Natural killer cell (primary cell): ENCODE measurements at places on chromosomes 1 and 21. TPM values are rescaled to one million over a fixed set of nuclear protein-coding genes. Genes with fewer than 3 reads are reported as not detected.

The RABGGTB gene
- 100.0 TPM for total RNA-seq

The LHX8 gene
- total RNA-seq, result not detected

The OR2L8 gene
- 1.1 TPM for total RNA-seq

The TEDDM1 gene
- total RNA-seq, result not detected

The OR2M3 gene
- not detected for total RNA-seq

The WLS gene
- not detected for total RNA-seq

The TRIM67 gene
- not detected for total RNA-seq

The FOXD3 gene
- not detected for total RNA-seq

The PLA2G2F gene
- not detected for total RNA-seq

The SPRR2E gene
- not detected for total RNA-seq

The FGR gene
- 452 TPM for total RNA-seq

The AMY1A gene
- total RNA-seq, result not detected

The ADGRL2 gene
- not detected for total RNA-seq

The TRIM46 gene
- 4.9 TPM for total RNA-seq

GRCh38 chr1:202954057-202954745, 3.9 kb downstream of the ADIPOR1 start:
- H3K27ac ChIP-seq, result no peak overlapping the region
- no peaks in the 10 kb centered on the region for H3K27me3 ChIP-seq
- peaks cover 18% of the 10 kb centered on the region for H3K4me1 ChIP-seq
- H3K4me3 ChIP-seq, result no peak overlapping the region

GRCh38 chr21:32949701-32950100, 76.0 kb upstream of the OLIG2 start:
- no peaks in the 10 kb centered on the region for H3K4me1 ChIP-seq
- H3K4me3 ChIP-seq, result no peak overlapping the region
- no peaks in the 10 kb centered on the region for H3K27me3 ChIP-seq
- no peaks in the 10 kb centered on the region for H3K36me3 ChIP-seq
- DNase-seq, result no peak
- H3K27ac ChIP-seq, result no peak overlapping the region

GRCh38 chr1:226485192-226485591, 63.4 kb upstream of the STUM start:
- DNase-seq, result no peak
- H3K27ac ChIP-seq, result no peak overlapping the region
- no peaks in the 10 kb centered on the region for H3K36me3 ChIP-seq
- no peak overlapping the region for H3K4me3 ChIP-seq
- H3K27me3 ChIP-seq, result no peaks in the 10 kb centered on the region

- peaks cover 13% of the 10 kb centered on the region for H3K36me3 ChIP-seq
- no peak overlapping the region for H3K4me3 ChIP-seq
- no peak overlapping the region for H3K27ac ChIP-seq
- no peaks in the 10 kb centered on the region for H3K27me3 ChIP-seq
Measured at GRCh38 chr21:41831866-41832595, 47.1 kb downstream of the PRDM15 start.

DNA sequence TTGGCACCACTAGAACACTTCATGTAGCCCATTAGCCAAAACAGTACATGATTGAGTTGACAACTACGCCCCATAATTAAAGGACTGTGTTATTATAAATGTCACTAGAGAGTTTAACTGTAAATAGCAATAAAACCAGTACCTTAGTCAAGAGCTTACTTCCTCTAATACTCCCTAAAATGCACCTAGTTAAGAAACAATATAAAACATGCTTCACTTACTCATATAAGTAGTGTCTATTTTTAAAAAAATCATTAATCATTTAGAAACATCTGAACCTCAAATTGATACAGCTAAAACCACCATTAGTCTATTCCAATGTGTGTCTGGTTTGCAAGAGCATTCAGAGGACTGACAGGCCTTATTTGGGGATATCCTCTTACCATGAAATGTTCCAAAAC, 25.3 kb downstream of the PTP4A2 start:
- no peaks in the 10 kb centered on the region for H3K27me3 ChIP-seq
- peaks cover 73% of the 10 kb centered on the region for H3K36me3 ChIP-seq
- no peak overlapping the region for H3K4me3 ChIP-seq
- no peak for DNase-seq

DNA sequence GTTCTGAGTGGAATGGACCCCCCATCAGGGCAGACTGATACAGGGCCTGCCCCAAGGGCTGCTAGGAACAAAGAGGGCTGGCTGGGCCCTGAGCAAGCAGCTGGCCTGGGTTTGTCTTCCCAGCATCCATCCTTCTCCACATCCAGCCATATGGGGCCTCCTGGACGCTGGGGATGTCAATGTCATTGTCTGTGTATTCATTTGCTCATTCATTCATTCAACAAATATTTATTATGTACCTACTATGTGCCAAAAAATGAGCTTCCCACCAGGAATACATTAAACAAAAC, 15.6 kb upstream of the ECE1 start:
- peaks cover 28% of the 10 kb centered on the region for H3K4me1 ChIP-seq
- H3K27ac ChIP-seq, result no peak overlapping the region
- no peaks in the 10 kb centered on the region for H3K27me3 ChIP-seq
- H3K36me3 ChIP-seq, result no peaks in the 10 kb centered on the region
- H3K4me3 ChIP-seq, result no peak overlapping the region
- no peak for DNase-seq

- peak; percentile 71 for DNase-seq
- no peak within 1 kb of the TSS for H3K27ac ChIP-seq
- H3K4me1 ChIP-seq, result peaks cover 36% of the 10 kb centered on the region
- no peaks in the 10 kb centered on the region for H3K36me3 ChIP-seq
Measured at GRCh38 chr1:15246960-15247614, at the start of gene FHAD1. Gene FHAD1 (plus strand): TSS chr1:15247223. CDS start chr1:15251785, 4,562 bp downstream.

- H3K4me3 ChIP-seq, result no peak overlapping the region
- peaks cover 56% of the 10 kb centered on the region for H3K4me1 ChIP-seq
- peak overlapping the region; percentile 38 for H3K27ac ChIP-seq
- no peaks in the 10 kb centered on the region for H3K36me3 ChIP-seq
- no peak for DNase-seq
Measured at GRCh38 chr1:235299169-235299858, 28.7 kb downstream of the ARID4B start.

DNA sequence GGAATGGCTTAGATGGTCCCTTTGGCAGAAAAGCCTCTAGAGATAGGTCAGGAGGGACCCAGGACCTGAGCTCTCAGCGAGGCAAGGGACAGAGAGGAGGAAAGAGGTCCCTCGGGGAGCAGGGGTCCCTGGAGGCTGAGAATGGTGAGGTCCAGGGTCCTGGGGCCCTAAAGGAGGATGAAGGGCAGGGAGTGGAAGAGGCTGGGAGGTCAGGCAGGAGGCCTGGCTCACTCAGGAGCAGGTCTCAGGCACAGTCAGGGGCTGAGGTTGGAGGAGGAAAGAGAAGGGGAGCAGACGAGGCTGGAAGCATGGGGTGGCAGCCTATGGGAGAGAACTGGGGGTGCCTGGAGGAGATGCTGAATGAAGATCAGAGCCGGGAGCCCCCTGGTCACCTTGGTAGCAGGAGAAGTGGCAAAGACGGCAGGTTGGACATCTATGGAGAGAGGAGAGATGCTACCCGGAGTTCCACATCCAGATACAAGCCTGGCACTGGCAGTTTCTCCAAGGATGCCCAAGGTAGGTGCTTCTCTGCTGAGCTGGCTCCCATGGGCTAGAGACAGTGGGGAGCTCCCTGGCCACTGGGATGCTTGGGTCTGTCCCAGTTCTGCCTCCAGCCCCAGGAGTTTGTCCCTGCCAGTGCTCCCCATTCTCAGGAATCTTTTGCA, 22.6 kb downstream of the IGFN1 start:
- H3K36me3 ChIP-seq, result no peaks in the 10 kb centered on the region
- DNase-seq, result peak; percentile 11
- H3K4me1 ChIP-seq, result no peaks in the 10 kb centered on the region
- H3K27ac ChIP-seq, result no peak overlapping the region
- no peak overlapping the region for H3K4me3 ChIP-seq
- no peaks in the 10 kb centered on the region for H3K27me3 ChIP-seq

GRCh38 chr1:89394851-89395250, 31.0 kb downstream of the GBP6 start:
- H3K27me3 ChIP-seq, result no peaks in the 10 kb centered on the region
- H3K4me3 ChIP-seq, result no peak overlapping the region
- H3K4me1 ChIP-seq, result no peaks in the 10 kb centered on the region
- DNase-seq, result no peak
- no peaks in the 10 kb centered on the region for H3K36me3 ChIP-seq

GRCh38 chr1:58437623-58438022, 108.9 kb downstream of the OMA1 start:
- H3K4me3 ChIP-seq, result no peak overlapping the region
- no peak overlapping the region for H3K27ac ChIP-seq
- no peak for DNase-seq
- no peaks in the 10 kb centered on the region for H3K4me1 ChIP-seq
- no peaks in the 10 kb centered on the region for H3K27me3 ChIP-seq
- no peaks in the 10 kb centered on the region for H3K36me3 ChIP-seq

DNA sequence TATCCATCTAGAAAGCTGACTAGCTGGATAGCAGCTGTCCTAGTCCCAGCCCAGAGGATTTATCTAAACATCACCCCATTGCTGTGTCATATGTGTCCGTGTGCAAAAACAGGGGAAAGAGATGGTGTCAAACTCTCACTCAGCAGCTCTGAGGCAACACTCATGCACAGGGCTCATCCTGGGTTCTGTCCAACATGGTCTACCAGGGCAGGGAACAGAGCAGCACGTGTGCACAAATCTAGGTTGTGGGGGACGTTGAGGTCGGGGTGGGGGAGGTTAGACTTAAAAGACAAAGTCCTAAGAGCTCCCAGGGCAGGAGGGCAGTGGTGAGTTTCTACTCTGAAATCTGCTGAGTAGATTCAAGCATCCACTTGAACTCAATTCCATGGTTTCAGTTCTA, 16.2 kb downstream of the PI4KB start:
- peaks cover 85% of the 10 kb centered on the region for H3K36me3 ChIP-seq
- H3K27me3 ChIP-seq, result no peaks in the 10 kb centered on the region
- H3K27ac ChIP-seq, result no peak overlapping the region
- no peak for DNase-seq
- H3K4me3 ChIP-seq, result no peak overlapping the region
- no peaks in the 10 kb centered on the region for H3K4me1 ChIP-seq

DNA sequence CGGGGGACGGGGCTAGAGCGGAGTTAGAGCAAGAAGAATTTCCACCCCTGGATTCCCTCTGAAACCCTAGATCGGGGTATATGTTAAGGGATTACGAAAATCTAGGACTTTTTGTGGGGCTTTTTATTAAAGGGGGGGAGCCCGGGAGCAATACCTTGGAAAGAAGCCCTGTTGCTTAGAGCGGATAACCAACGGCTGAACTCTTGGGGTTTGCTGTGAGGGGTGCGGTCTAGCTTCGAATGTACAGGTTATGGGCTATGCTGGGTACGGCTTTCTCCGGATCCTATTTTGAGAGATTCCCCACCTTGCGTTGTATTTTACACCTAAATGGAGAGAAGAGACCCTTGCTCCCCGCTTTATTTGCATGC, 626 bp downstream of the DYRK3 start:
- no peaks in the 10 kb centered on the region for H3K36me3 ChIP-seq
- H3K4me3 ChIP-seq, result peak overlapping the region; percentile 48
- no peak overlapping the region for H3K27ac ChIP-seq
- peaks cover 8% of the 10 kb centered on the region for H3K27me3 ChIP-seq
- peaks cover 17% of the 10 kb centered on the region for H3K4me1 ChIP-seq

GRCh38 chr1:5585256-5585655, 407.0 kb downstream of the NPHP4 start:
- H3K4me1 ChIP-seq, result no peaks in the 10 kb centered on the region
- H3K4me3 ChIP-seq, result no peak overlapping the region
- no peaks in the 10 kb centered on the region for H3K36me3 ChIP-seq
- H3K27me3 ChIP-seq, result no peaks in the 10 kb centered on the region
- DNase-seq, result no peak

GRCh38 chr1:158798531-158798930, 17.5 kb upstream of the OR6N2 start:
- no peaks in the 10 kb centered on the region for H3K27me3 ChIP-seq
- no peak for DNase-seq

DNA sequence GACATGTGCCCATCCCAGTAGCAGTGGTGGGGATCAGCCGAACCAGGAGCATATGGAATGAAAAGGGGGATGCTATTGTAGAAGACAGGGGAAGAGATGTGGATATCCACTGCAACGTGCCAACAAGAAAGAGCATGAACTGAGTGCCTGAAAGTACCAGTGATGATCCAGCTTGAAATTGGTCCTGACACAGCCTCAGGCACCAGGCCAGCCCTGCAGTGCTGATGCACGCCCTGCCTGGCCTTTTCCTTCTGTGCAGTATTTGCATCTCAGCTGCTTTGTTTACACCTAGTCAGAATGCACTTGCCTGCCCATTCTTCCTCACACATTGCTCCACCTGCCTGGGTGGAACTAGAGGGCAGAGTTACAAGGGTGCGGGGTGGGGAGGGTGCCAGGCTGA, 50.3 kb upstream of the ARTN start:
- DNase-seq, result no peak
- no peak overlapping the region for H3K27ac ChIP-seq
- no peaks in the 10 kb centered on the region for H3K36me3 ChIP-seq
- no peak overlapping the region for H3K4me3 ChIP-seq

DNA sequence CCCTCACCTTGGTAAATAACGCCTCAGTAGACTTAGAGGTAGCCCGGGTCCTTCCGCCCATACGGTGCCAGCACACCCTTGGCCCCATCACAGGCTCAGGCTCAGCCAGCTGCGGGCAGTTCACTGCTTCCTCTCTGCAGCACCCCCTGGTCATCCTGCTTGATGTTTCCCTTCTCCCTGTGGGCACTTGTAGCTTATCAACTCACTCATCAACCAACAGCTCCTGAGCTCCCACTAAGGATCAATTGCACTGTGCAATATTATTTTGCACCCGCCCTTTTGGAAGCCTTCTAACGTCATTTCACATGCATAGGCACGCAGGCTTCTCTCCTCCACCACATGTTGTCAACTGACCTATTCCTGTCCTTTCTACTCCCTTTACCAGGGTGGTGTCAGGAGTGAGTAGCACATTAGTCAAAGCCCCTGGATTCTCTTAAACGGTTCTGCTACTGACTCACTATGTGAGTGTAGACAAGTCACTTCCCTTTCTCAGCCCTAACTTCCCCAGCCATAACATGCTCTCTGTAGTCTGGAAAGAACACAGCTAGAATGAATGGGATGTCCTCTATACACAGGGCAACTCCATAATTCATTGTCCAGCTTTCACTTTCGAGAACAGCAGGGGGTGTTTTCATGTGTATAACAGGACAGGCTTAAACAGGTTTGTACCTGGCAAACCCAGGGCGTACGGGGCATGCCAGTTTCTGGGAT, 47.1 kb upstream of the IRF2BP2 start:
- no peak overlapping the region for H3K4me3 ChIP-seq
- DNase-seq, result no peak
- H3K27me3 ChIP-seq, result no peaks in the 10 kb centered on the region
- H3K27ac ChIP-seq, result no peak overlapping the region
- no peaks in the 10 kb centered on the region for H3K36me3 ChIP-seq
- H3K4me1 ChIP-seq, result peaks cover 6% of the 10 kb centered on the region

GRCh38 chr1:243713470-243714186, 136.4 kb downstream of the AKT3 start:
- DNase-seq, result peak; percentile 35
- no peak overlapping the region for H3K27ac ChIP-seq
- no peaks in the 10 kb centered on the region for H3K36me3 ChIP-seq
- peaks cover 2% of the 10 kb centered on the region for H3K4me1 ChIP-seq

DNA sequence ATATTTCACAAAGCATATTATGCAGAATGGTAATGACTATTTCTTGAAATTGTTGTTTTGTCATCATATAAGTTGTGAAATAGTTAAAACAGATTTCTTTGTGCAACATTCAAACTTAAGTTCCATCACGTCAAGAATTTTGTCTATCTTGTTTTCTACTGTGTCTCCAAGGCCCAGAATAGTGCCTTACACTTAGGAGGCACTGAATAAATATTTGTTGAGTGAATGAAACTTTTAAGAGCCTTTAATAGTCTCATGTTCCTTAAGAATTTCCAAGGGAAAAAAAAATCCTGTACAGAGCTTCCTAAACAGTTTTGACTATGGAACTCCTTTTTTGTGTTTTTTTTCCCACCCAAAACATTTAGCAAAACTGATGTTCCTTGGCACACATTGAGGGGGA, 50.8 kb upstream of the TNFSF18 start:
- H3K4me1 ChIP-seq, result no peaks in the 10 kb centered on the region
- H3K4me3 ChIP-seq, result no peak overlapping the region
- no peak for DNase-seq
- no peaks in the 10 kb centered on the region for H3K27me3 ChIP-seq
